ENCODE measurements at places on chromosomes 3 and 15.

DNA sequence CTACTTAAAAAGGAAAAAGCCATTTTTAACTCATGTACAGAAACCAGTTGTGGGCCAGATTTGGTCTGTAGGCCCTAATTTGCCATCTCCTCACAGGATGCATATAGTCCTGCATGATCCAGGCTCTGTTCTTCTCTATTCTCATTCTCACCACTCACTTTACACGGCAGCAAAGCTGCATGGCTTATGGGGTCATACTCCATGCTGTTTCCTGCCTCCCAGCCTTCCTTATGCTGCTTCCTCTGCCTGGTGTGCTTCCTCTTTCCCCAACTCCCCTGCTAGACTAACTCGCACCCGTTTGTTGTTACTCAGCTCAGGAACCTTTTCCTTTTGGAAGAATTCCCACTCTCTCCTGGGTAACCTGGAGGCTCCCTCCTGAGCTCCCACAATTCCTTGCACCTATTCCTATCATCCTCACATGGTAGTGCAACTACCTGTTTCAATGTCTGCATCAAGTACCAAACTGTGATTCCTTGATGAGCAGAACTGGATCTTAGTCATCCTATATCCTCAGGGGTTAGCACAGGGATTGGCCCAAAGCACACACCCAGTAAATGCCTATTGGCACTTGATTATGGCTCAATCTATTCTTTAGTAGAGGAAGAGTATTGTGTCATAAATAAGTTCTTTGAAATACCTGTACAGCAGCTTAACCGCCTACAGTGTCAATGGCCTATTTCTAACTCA is 172.1 kb upstream of the MITF start:
- DNase-seq: no peak

DNA sequence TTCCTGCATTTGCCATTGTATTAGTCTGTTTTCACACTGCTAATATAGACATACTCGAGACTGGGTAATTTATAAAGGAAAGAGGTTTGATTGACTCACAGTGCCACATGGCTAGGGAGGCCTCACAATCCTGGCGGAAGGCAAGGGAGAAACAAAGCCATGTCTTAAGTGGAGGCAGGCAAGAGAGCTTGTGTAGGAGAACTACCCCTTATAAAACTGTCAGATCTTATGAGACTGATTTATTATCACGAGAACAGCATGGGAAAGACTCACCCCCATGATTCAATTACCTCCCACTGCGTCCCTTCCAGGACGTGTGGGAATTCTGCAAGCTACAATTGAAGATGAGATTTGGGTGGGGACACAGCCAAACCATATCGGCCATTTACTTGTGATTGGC is 27.8 kb downstream of the YEATS2 start:
- no peak for DNase-seq

GRCh38 chr3:74445541-74445940 is 168.9 kb downstream of the CNTN3 start:
- no peak for DNase-seq

GRCh38 chr15:40545457-40545856 is 19.4 kb downstream of the CCDC32 start:
- DNase-seq: no peak

DNA sequence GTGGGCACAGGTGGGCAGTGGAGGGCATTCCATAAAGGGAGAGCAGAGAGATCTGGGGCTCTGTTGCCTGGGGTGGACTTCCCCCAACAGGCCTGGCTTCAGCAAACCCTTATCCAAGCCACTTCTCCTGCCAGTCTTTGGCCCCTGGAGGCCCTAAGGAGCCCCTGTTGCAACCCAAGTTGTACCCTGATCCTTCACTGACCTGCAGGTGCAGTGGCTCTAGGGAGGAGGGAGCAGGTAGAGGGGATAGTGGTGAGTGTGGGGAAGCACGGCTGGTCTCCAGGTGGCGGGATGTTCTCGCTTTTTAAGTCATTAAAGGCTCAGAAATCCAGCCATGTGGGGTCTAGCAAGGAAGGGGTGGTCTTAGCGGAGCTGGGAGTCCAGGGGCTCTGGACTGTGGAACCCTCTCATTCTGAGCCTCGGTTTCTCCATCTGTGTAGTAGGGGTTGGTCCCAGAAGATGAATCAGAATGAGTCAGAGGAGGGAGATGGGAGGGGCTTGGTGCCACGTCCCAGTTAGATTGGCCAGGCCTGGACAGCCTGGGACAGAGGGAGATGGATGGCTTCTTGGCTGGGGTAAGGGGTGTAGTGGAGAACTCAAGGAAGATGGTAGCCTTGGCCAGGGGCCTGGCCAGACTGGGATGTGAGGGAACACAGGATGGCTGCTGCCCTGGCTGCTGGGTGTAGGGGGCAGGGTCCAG is 2.6 kb downstream of the ZBTB47 start:
- DNase-seq: no peak

GRCh38 chr3:110569073-110569472 is 502.5 kb upstream of the NECTIN3 start:
- no peak for DNase-seq

DNA sequence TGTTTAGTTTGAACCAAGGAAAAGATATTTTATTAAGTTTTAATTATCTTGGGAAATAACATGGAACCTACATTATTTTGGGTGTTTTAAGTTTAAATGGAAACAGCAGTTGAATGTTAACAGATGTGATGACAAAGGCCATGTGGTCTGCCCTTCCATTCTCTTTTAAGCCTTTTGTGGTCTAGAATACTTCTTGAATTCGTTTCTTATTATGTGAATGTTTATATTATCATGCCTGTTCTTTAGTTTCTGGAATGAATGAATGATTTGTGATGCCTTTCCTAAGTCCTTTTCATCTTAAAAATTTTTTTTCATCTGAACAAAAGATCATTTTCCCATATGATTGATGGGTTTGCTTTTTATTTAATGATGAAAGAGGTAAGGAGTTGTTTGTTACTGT is 44.6 kb downstream of the SNRK start:
- DNase-seq: no peak

Data from Jurkat, Clone E6-1 (cell line).